Activated CD4-positive, alpha-beta T cell treated with anti-CD3 and anti-CD28 coated beads, Interleukin-2, Interleukin-4, amounts not matched to agents 100 ng/mL and 50 ng/mL, durations not matched to agents 16 hours and 8 hours (primary cell): ENCODE measurements at places on chromosomes 11 and 22.

GRCh38 chr11:25910086-25910485 is 421.8 kb upstream of the ANO3 start:
- no peak for DNase-seq

DNA sequence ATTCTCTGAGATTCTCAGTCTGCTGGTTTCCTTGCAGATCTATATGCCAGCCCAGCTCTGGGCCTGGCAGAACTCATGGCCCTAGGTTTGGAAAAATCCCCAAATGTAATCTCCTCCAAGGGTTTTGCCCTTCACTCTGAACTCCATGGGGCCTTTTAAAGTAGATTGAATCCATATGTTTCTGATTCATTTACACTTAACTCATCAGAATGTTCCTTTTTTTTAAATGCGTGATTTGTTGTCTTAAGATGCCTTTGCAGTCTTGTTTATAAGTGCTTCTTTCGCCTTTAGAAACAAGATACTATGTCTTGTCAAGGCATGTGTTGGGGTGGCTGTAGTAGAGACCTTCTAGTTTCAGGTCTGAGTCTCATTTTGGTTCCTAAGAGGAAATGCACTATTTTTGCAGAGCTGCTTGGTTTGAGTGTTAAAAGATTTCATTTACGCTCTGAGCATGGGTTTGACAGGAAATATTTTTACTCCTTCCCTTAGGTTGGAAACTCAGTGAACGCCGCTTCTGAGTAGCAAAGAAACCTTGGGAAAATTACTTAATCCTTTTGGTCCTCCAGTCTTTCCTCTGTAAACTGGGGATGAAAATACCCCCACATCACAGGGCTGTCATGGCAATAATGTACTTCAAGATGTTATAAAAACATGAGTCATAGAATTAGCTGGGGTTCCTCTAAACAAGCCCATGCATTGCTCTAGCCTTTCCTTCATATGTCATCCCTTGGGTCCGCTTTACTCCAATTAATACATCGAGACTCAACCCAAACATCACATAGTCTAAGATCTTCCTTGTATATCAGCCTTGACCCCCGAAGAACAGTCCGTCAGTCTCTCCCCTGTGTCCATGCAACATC is 83.5 kb downstream of the SNX19 start:
- DNase-seq = no peak

- DNase-seq = no peak
These were observed 157.8 kb upstream of the TRPC6 start for GRCh38 chr11:101741479-101742175.

GRCh38 chr11:20205807-20206206 is 45.5 kb upstream of the DBX1 start:
- DNase-seq = no peak

- peak; percentile 86 for DNase-seq
These were observed 2.8 kb upstream of the CDKN1C start for GRCh38 chr11:2888266-2888968.

- DNase-seq = no peak
These were observed 32.2 kb upstream of the TFIP11 start for GRCh38 chr22:26544489-26544888.

DNA sequence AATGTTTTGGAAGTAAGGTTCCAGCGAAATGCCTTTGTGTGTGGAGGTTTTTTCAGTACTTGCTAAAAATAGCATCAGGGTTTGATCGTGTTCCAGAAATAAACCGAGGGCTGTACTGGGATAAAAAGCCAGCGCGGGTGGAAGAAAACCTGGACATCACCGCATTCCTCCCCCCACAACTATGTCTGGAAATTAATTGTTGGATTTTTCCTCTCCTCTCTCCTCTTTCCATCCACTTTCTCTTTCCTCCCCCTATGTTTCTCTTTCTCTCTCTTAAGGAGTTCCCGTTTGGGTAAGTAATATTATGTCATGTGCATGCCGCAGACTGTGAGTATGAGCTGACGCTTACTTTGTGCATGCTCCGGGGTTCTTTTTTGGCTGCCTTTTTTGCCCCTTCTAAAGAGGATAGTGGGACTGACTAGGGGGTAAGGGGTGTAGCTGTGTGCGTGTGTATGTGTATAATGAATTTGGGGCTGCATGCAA is 104.2 kb upstream of the HSD17B12 start:
- DNase-seq = no peak

GRCh38 chr22:27433585-27434190 is 367.9 kb downstream of the MN1 start:
- DNase-seq = no peak

DNA sequence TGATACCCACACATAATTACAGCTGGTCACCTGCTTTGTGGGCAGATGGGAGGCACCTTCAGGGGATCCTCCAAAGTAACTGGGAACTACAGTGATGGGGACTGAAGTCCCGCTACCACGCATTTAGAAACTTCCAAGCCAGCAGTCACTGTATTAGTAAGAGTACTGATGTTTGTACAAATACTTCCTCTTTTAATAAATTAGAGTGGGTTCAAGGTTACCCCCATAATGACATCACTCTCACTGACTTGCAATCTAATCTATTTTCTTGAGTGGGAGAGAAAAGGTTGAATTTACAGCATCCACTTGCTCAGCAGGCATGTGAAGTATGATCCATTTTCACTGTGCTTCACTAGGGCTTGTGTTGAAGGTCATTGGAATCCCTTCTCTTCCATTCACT is 72.1 kb upstream of the TIMP3 start:
- DNase-seq = no peak

DNA sequence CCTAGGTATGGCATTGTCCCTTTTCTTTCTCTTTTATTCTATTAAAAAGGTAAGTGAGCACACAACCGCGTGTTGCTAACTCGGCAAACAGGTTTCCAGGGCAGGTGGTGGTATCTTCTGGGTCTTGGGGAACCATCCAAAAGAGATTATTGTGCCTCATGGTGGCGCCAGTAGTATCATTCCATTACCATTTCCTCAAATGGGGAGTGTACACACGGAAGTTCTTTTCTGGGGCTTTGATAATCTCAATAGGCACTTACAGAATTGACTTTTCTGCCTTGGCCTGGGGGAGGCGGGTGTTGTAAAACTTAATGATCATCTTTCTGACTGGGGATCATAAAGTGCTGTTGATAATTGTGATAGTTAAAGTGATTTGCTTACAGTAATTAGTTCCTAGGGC is 234.1 kb downstream of the KIRREL3 start:
- DNase-seq = no peak

- DNase-seq = no peak
These were observed 428 bp downstream of the SCN3B start for GRCh38 chr11:123653827-123654565.

DNA sequence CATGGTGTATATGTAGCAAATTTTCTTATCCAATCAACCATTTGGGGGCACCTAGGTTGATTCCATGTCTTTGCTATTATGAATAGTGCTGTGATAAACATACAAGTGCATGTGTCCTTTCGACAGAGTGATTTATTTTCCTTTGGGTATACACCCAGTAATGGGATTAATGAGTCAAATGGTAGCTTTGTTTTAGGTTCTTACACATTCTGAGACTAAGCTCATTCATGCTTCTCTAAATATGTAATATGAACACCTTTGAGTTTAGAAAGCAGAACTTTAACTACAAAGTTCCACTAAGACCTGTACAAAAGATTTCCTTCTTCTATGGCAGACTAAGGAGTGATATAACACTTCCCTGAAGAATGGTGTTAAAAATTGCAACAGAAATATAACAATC is 627.0 kb downstream of the KCNA4 start:
- DNase-seq = no peak

GRCh38 chr11:12249590-12250260 is 127.6 kb upstream of the PARVA start:
- DNase-seq = no peak

DNA sequence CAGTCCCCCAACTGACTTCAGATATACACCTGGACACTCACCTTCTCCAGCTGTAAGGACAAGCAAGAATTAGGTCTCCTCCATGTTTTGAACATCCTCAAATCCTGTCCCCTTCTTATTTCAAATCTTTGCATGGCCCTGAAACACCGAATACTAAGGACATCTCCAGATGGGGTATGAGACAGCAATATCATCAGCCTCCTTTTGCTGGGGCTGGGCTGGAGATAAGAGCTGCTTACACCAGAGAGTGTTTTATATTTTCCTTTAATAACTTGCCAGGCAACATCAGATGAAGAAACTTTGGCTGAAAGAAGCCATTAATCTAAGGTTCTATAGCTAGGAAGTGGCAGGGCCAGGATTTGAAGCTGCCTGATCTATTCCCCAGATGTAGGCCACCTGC is 21.6 kb downstream of the TUG1 start:
- no peak for DNase-seq

- no peak for DNase-seq
These were observed 452.6 kb downstream of the NELL1 start for GRCh38 chr11:21121991-21122390.

GRCh38 chr11:83723999-83724398 is 437.8 kb upstream of the CCDC90B start:
- DNase-seq = peak; percentile 27

DNA sequence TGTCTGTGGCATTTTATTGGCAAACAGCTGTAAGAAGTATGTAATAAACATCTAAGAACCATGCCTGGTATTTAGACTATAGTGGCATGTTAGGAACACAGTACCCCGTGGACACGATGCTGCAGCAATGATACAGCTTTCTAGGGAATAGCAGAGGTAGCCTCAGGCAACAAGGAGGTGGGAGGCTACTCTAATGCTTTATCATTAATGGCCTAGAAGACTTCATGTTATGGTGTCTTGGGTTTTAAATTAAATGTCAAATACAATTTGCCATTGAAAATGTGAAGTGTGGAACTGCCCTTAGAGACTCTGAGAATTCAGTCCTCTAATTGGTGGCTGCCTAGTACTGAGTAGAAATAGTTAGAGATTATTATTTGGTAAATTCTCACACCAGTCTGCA is 516.9 kb downstream of the CNTN5 start:
- DNase-seq = no peak

- DNase-seq = no peak
These were observed 37.0 kb downstream of the KREMEN1 start for GRCh38 chr22:29109822-29110221.

DNA sequence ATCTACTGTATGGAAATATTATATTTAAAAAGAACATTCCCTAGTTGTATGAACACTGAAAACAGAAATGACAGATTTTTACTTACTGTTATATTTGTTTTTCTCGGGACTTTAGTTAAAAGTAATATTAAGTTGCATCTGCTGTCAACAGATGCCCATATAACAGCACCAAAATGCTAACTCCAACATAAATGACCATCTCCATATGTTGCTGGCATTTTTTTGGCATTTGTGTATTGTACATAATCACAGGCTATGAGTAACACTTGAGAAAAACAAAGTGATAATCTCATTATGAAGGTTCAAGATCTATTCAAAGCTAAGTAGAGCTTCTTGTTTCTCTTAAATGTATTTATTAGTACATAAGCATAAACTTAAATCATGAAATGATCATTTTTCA is 172.0 kb downstream of the CNTN5 start:
- no peak for DNase-seq

- DNase-seq = no peak
These were observed 21.4 kb downstream of the KIF18A start for GRCh38 chr11:28086569-28086968.

- no peak for DNase-seq
These were observed 578.4 kb upstream of the CCDC90B start for GRCh38 chr11:83864412-83865057.

GRCh38 chr11:68583041-68583446 is 101.3 kb upstream of the GAL start:
- no peak for DNase-seq

DNA sequence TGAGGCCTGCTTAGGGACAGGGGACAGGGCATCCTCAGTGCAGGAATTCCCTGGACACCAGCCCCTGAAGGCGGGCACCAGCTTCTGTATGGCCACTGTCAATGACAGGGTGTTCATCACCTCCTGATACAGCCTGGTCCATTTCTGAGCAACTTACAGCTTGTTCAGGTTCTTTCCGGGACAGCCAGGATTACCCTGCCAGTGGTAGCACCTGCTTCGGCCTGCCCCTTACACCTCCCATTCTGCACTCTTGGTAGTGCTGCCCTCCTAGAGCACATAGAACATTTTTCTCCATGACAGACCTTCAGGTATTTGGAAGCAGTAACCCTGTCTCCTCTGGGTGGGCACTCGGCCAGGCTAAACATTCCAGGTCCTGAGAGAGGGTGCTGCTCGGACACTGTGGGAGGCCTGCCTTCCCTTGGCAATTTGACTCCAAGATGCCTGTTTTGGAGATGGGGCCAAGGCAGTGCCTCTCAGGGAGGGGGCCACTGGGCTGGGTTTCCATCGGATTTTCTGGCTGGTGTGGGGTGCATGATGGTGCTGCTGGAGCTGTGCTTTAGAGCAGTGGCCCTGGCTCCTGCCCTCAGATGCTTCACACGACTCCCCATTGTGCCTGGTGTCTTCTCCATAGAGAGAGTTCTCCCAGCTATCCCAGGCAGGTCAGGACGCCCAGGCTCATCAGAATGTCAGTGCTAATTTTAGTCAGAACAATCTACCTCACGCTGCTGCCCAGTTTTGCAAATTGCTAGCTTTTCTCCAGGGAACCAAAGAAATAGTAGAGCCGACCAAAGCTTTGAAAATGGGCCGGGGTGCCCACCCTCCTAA is 1.2 kb downstream of the GAL3ST3 start:
- DNase-seq = no peak

DNA sequence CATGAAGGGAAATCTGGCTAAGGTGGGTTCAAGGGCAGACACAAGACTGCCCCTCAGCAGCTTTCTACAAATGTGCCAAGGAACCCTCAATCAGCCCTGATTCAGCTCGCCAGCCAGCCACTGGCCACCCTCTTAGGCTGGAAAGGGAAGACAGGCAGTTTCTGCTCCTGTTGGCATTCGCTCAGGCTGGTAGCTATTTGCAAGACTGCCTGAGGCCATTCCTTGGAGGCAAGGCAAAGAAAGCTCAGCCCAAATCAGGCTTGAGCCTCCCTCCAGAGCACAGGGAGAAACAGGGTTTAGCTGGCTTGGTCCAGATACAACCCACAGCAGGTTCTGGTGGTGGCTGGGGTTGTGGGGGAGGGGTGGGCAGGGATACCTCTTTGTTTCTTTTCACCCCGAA is 19.2 kb downstream of the TP53I11 start:
- no peak for DNase-seq

- no peak for DNase-seq
These were observed 209.1 kb downstream of the SNX19 start for GRCh38 chr11:130707217-130707616.

DNA sequence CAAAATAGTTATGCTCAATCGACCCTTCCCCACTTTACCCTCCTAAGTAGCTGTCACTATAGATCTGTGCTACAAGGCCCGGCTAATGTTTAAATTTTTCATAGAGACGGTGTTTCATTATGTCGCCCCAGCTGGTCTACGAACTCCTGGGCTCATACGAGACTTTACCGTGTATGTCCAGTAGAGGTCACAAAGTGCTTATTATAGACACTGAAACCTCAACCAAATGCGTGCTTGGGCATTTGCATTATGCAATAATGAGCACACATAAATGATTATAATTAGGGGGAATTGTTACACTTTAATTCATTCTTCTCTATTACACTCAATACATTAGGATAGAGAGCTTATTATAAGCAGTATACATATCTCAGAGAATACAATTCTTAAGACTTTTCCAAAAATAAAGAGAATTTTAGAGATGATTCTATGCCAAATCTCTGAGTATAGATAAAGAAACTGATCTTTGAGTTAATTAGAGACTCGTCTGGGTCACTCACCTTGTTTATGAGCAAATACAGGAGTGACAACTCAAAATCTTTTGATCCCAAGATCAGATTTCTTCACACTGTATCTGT is 12.5 kb upstream of the MRPL16 start:
- DNase-seq = peak; percentile 60

GRCh38 chr11:96035740-96036078 is 111.8 kb upstream of the MTMR2 start:
- no peak for DNase-seq
